Cerebellar nuclear complex (tissue), 1 donor: ENCODE measurements at places on chromosomes 2 and 18.

- no peak for DNase-seq
Observed at GRCh38 chr2:1645761-1646476, 98.4 kb downstream of the PXDN start.

- no peak for DNase-seq
Observed at GRCh38 chr2:102606353-102606752, 13.0 kb upstream of the SLC9A2 start.

GRCh38 chr2:176092270-176093144 is at the start of gene HOXD13:
TSS of gene HOXD13 (plus strand) at chr2:176092721. CDS start at chr2:176092891, 170 bp downstream.
- no peak for DNase-seq

DNA sequence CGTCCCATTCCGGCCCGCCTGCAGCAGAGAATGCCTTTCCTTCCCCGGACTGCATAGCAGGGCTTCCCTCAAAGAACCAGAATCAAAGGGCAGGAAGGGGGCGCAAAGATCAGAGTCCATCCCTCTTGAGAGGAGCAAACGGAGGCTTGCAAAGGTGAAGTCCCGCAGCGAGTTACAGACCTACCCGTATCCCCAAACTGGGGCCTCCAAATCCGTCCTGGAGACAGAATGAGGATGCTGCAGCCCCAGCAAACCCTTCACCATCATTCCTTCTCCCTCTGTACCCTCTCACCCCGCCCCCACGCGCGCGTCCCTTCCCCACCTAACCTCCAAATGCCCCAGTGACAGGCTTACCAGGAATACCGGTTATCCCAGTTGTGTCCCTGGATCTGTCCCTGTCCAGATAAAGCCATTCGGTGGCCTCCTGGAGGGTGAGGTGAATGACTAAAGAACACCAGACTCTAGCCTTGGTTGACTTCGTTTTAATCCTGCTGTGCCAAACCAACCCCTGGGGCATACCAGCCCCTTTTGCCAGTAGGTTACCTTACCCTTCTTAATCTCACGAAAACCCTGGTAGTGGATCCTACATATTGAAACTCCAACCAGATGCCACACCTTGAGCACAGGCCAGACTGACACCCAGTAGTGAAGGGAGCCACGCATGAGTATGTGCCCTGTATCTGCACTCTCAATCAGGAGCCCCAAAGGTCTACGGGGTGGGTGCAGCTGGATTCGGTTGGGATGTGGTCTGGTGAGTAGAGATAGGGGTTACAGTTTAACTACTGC is 961 bp upstream of the SLC40A1 start:
- no peak for DNase-seq

DNA sequence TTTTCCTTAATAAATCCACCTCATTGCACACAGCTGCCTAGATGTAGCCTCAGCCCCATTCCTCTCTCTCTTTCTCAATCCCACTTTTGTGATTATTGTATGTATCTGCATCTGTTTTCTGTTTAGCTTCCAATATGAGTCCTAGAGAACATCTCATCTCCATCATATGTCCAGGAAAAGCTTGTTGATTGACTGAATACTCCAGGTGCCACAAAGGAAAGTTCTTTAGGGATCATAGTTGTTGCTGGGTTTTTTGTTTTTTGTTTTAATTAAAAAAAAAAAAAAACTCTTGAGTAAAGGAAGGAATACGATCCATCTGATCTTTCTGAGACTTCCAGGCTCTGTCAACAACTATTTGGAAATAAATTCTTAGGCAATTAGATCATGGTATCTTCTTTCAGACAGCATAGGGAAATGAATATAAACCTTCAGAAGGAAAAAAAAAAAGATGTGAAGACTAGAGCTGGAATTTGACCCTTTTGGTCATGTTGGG is 42.5 kb downstream of the KIAA2012 start:
- DNase-seq = no peak

GRCh38 chr2:187148059-187148714 is 299.2 kb upstream of the ZSWIM2 start:
- no peak for DNase-seq

DNA sequence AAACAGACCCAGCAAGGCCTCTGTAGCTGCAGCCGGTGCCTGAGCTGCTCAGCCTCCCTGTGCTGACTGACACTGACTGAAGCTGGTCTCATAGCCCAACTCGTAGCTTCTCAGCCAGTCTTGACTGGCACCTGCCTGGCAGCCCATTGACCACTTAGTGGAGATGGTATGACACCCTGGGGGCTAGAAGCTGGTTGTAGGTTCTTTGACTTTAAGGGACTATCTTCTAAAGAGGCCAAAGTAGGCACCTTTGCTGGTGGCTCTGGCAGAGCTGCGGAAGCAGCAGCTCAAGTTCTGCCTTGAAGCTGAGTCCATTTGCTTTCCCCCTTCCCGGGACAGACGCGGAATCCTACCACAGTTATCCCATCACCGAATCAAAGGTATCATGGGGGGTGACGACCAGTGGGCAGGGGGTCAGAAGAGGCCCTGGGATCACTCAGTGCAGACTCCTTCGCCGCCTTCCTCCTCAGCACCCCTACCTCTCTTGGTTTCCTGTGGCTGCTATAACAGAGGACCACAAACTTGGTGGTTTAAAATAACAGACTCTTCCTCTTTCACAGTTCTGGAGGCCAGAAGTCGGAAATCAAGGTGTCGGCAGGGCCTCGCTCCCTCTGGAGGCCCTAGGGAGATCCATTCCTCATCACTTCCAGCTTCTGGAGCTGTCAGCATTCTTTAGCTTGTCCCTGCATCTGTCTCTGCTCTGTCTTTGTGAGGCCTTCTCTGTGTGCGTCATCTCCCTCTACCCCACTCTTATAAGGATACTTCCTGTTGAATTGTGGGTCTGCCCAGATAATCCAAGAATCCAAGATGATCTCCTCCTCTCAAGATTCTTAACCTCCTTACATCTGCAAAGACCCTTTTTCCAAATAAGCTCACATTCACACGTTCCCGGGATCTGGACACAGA is 13.7 kb upstream of the FOSL2 start:
- DNase-seq = no peak

DNA sequence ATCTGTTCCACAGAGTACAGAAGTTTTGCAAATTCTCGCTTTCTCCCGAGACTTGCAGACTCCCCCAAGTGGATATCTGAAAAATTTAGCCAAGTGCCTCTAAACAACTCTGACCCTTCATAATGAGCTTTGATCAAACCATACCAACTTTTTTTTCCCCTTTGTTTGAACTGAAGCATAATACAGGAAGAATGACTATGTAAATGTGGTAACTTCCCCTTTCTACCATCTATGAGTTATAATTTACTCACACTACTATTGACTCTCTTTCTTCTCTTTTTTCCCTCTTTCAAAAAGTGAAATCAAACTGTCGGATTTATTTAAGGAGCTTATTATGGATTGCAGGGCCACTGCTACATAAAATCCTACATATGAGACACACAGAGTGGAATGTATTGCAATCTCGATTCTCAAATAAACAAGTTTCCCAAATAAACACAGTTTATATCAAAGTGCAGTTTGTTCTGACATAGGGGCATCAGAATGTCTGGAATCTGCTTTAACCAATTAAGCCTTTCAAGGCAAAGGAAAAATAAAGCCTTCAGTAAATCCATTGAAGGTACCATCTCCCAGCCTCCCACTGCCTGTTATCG is 1.4 kb upstream of the ZNF804A start:
- no peak for DNase-seq

DNA sequence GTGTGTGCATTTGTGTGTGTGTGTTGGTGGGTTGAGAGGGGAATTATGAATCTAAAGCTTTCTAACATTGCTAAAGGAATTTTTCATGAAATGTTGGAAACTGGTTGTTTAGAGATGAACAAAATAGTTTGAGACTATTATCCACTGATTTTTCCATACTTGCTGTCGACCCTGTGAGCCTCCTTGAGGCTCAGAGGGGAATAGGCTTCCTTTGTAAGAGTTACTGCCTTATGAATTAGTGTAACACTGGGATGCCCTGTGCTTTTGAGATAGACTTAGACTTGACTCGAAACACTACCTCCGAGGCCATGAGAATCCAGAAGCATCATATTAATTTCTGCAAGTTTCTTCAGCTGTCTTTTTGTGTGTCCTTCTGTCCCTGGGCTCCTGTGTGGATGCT is 37.9 kb downstream of the AQP4 start:
- no peak for DNase-seq

- DNase-seq = no peak
Observed at GRCh38 chr18:79887181-79888000, 64.1 kb downstream of the SLC66A2 start.

GRCh38 chr2:43293744-43294695 is 67.6 kb upstream of the ZFP36L2 start:
- DNase-seq = no peak
